ENCODE measurements at places on chromosomes 2 and 18. TPM values are rescaled to one million over a fixed set of nuclear protein-coding genes. Genes with fewer than 3 reads are reported as not detected.

The GCG gene
- not detected for total RNA-seq

The SLC39A6 gene
- 32.1 TPM for total RNA-seq

The UGT1A10 gene
- total RNA-seq, result not detected

The GTF3C2 gene
- 76.2 TPM for total RNA-seq

DNA sequence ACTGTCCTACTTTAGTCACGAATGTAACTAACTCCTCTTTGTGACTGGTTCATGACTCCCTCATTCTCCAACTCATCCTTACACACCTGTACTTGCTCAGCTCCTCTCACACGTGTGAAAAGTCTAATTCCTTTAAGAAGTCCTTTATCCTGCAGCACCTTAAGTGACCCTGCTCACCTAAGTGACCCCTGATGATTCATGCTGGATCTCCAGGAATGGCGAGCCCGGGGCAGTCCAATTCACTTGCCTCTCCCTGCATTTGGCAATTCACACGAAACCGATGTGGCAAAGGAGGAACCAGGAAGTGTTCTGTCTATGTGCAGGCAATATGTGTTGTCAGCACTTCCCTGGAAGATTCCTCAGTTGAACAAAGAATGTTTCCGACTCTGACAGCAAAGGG is 189.8 kb upstream of the NABP1 start:
- H3K4me1 ChIP-seq, result no peaks in the 10 kb centered on the region
- no peaks in the 10 kb centered on the region for H3K36me3 ChIP-seq
- H3K4me3 ChIP-seq, result no peak overlapping the region
- DNase-seq, result no peak
- no peaks in the 10 kb centered on the region for H3K27me3 ChIP-seq

- no peaks in the 10 kb centered on the region for H3K36me3 ChIP-seq
- no peaks in the 10 kb centered on the region for H3K27me3 ChIP-seq
- no peak for DNase-seq
- no peak overlapping the region for H3K4me3 ChIP-seq
- no peaks in the 10 kb centered on the region for H3K4me1 ChIP-seq
Measured at GRCh38 chr2:150136893-150137292, 350.6 kb downstream of the RND3 start.

DNA sequence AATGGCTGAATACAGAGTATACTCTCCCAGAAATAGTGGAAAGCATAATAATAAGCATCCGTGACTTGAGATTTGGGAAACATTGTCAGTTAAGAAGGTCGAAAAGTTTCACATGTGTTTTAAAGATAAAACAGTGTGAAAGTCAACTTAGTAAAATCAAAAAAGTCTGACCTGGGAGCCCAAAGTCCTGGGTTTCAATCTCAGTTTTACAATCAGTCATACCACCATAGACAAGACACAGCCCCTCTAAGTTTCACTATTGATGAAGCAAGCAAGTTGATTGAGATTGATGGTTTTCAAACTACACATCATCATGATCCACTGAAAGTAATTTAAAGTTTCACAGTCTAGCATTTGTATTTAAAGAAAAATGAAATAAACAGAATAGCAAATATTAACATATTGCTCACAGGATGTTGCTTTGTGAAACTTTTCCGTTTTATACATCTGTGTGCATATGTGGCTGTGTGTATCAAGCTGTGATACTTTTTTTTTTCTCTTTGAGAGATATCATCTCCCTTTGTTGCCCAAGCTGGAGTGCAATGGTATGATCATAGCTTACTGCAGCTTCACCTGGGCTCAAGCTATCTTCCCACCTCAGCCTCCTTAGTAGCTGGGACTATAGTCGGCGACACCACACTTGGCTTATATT is 71.1 kb downstream of the PIK3C3 start:
- no peak for DNase-seq
- H3K36me3 ChIP-seq, result peaks cover 27% of the 10 kb centered on the region
- no peak overlapping the region for H3K27ac ChIP-seq
- no peak overlapping the region for H3K4me3 ChIP-seq

DNA sequence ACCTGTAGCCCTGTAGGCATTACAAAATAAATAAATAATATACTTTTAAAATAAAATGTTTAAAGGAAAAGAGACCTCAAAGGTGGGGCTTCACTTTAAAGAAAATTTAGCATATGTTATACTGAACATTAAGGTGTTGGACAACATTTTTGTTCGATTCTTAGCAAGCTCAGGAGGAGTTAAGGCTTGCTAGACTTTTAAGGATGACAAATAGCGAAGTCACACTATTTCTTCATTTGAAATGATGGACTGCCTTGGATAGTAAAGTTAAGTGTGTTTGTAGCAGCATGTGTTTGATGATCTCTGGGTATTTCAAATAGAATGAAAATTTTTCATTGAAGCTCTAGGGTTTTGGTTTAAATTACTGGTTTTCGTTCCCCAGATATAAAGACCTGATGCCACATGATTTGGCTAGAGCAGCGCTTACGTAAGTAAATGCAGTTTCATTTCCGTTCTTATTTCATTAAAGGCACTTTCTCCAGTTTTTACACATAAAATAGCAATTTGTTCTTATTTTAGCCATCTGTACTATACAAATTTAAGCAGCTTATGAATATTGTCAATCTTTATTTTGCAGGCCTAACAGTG is 24.9 kb downstream of the HADHB start:
- H3K27me3 ChIP-seq, result no peaks in the 10 kb centered on the region
- DNase-seq, result no peak
- no peaks in the 10 kb centered on the region for H3K4me1 ChIP-seq
- no peak overlapping the region for H3K27ac ChIP-seq
- peaks cover 4% of the 10 kb centered on the region for H3K36me3 ChIP-seq

DNA sequence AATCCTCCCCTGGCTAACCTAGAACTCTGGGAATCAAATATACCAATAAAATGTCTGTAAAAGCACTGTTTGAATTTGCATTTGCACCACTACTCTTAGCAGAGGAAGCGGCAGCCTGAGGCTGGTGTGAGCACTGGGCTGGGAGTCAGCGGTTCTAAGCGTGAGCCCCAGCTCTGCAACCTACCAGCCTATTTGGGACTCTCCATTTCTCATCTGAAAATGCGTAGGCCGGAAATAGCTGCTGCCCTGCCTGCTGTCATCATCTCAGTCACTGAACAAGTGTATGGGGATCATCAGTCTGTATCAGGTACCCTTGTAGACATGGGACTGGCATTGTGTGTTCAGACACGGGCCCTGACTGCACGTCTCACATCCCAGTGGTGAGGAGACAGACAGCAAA is 194.3 kb downstream of the ANKRD30B start:
- no peak overlapping the region for H3K27ac ChIP-seq
- DNase-seq, result no peak
- H3K4me1 ChIP-seq, result no peaks in the 10 kb centered on the region
- H3K27me3 ChIP-seq, result no peaks in the 10 kb centered on the region
- no peaks in the 10 kb centered on the region for H3K36me3 ChIP-seq

DNA sequence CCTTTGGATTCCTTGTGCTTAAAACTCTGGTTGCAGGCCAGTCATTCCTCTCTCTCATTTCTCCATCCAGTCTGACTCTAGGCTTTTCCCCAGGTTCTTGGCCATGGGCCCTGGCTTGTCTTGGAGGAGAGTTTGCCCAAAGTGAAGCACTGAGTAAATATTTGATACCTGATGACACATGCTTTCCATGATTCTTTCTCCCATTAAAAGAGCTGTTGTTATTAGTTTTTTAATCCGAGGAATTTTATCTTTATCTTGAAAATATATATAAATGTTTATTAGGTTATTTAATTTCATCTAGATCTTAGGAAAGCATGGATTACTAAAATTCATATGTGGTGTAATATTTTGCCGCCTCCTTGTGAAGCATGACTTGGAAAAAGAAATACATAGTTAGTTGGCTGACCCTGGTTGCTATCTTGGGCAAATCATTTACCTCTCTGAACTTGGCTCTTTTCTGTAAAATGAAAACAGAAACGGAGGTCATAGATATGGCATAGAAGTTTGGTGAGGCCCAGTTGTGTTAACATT is 650.1 kb downstream of the SLC4A3 start:
- H3K4me1 ChIP-seq, result no peaks in the 10 kb centered on the region
- H3K27me3 ChIP-seq, result no peaks in the 10 kb centered on the region
- no peak overlapping the region for H3K4me3 ChIP-seq
- peak; percentile 16 for DNase-seq
- H3K27ac ChIP-seq, result peak overlapping the region; percentile 64

DNA sequence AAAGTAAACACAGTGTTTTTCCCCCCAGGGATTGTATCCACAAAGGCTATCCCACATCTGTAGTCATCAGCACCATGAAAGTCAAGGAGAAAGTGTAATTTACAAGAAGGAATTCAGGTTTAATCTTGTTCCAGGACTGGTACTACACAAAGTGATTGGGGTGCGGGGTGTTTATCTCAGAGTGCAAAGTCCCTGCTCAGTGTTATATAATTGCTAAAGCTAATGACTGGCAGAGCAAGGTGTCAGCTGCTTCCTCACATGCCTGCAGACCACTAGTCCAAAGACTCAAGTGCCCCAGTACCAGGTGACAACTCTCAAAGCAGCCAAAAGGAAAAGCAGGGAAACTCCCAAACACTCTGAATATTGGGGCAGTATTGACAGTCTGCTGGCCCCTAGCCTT is 40.4 kb upstream of the PDCL3 start:
- no peak for DNase-seq
- no peaks in the 10 kb centered on the region for H3K4me1 ChIP-seq
- H3K27ac ChIP-seq, result no peak overlapping the region
- H3K27me3 ChIP-seq, result no peaks in the 10 kb centered on the region

DNA sequence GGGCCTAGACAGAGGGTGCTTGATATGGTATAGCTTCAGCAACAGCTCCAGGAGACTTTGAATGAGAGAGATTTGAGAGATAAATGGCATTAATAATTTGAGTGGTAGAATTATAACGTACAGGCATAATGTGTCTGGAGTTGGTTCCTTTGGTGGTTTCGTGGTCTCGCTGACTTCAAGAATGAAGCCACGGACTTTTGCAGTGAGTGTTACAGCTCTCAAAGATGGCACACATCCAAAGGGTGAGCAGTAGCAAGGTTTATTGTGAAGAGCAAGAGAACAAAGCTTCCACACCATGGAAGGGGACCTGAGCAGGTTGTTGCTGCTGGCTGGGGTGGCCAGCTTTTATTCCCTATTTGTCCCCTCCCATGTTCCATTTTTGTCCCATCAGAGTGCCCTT is 23.1 kb downstream of the PDCD1 start:
- no peak for DNase-seq
- peaks cover 6% of the 10 kb centered on the region for H3K4me1 ChIP-seq
- no peak overlapping the region for H3K27ac ChIP-seq
- H3K4me3 ChIP-seq, result no peak overlapping the region
- no peaks in the 10 kb centered on the region for H3K36me3 ChIP-seq
